ENCODE measurements at places on chromosomes 5 and 9.

DNA sequence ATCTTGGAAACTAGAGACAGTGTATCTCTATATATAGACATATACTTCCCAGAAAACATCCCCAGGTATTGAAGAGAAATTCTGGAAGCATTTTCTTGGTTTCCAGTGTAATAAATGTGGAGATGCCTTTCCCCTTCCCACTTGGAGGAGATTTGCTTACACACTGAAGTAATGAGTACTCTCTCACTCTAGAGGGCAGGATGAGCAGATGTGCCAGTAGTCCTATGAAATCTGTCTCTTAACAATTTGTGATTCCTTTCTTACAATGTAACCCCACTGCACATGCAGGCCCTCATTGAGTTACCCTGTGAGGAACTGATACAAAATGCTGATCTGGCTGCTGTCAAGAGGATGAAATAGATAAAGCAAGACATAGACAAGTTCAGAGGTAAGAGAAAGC, 567.2 kb downstream of the SLCO4C1 start:
- DNase-seq: no peak

- no peak for DNase-seq
Observed at GRCh38 chr9:129072171-129072570, 8.7 kb upstream of the DOLPP1 start.

- no peak for DNase-seq
Observed at GRCh38 chr9:83451308-83451707, 86.9 kb downstream of the FRMD3 start.

- DNase-seq: no peak
Observed at GRCh38 chr9:130182381-130182909, 10.2 kb downstream of the NCS1 start.

DNA sequence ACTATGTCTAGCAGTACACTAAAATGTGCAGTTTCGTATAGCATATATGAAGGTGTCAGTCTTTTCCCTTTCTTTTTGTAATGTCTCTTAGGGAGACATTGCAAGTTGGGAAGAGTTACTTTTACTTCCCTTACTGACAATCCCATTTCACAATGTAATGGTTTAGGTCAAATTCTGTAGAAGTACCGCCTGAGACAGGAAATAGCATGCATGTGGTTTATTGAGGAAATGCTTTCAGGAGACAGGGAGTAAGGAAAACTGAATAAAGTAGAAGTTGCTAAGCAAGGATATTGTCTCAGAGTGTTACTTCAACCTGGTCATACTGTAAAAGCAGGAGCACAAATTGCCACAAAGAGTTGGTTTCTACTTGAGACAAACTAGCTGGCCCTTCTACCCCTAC, 32.1 kb upstream of the MSANTD3 start:
- no peak for DNase-seq

DNA sequence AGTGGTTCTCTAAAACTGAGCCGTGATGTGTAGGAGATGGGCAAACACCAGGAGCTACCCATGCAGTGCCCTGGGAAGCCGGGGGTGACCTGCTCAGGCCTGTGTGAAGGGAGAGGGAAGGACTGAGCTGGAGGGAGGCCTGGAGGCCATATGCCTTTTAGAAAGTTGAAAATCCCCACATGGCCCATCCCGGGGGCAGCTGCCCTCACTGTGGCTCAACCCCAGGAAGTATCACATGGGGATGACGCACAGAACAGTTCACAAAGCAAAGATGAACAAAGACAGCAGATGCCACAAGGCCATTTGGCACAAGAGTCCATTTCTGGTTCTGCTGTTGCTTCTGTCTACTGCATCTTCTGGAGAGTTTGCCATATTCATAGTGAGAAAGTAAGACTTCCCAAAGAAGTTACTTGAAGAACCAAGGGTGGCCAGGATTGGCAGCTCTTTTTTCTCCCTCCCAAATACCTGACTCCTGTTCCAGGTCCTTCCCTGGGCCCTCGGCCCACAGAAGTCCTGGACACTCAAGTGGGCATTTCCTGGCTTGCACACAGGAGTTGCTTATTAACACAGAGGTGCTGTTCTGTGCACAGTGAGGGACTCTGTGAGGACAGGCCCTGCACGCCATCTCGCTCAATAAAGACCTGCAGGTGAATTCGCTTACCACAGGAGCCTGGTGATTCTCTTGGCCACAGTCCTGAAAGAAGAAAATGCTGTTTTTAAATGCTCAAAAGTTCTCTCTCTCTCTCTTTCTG, 25.1 kb downstream of the ACSL6 start:
- no peak for DNase-seq

DNA sequence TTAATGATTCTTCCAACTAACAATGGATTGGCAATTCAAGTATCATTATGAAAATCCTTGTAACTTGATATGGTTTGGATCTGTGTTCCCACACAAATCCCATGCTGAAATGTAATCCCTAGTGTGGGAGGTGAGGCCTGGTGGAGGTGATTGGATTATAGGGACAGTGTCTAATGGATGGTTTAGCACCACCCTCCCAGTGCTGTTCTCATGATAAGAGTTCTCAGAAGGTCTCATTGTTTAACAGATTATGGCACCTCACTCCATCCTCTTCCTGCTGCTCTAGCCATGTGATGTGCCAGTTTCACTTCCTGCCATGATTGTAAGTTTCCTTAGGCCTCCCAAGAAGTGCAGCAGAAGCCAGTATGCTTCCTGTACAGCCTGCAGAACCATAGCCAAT, 1116.2 kb upstream of the EDIL3 start:
- no peak for DNase-seq

GRCh38 chr9:117521293-117521692, 106.4 kb upstream of the ASTN2 start:
- DNase-seq: no peak

GRCh38 chr5:14676320-14676719, 11.8 kb downstream of the OTULIN start:
- DNase-seq: peak; percentile 52

DNA sequence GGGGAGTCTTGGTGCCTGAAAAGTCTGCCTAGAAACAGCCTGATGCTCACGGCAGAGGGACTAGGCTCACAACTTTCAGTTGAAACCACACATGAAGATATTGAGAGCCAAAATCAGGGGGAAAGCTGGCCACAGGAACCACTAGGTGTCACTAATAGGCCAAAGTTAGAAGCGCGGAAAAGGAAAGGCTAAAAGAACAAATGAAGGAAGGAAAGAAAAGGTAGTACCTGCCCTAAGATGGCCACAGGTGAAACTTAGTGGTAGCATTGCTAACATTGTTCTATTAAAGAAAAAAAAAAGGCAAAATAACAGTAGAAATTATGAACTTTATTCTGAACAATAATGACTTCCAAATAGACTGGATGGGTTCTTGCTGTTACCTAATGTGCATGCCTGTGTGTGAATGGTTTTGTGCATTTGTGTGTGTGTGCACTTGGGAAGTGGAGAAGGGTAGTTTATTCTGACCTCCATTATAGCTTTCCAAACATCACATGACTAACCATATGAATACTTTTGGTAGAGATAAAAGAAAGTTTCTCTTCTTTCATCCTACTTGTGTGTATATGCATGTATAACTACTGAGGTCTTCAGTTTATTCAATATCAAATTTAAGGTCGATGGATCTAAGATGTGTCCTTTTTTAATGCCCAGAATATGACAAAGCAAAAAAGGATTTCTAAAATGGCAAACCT, 2.1 kb upstream of the RFESD start:
- DNase-seq: peak; percentile 69

DNA sequence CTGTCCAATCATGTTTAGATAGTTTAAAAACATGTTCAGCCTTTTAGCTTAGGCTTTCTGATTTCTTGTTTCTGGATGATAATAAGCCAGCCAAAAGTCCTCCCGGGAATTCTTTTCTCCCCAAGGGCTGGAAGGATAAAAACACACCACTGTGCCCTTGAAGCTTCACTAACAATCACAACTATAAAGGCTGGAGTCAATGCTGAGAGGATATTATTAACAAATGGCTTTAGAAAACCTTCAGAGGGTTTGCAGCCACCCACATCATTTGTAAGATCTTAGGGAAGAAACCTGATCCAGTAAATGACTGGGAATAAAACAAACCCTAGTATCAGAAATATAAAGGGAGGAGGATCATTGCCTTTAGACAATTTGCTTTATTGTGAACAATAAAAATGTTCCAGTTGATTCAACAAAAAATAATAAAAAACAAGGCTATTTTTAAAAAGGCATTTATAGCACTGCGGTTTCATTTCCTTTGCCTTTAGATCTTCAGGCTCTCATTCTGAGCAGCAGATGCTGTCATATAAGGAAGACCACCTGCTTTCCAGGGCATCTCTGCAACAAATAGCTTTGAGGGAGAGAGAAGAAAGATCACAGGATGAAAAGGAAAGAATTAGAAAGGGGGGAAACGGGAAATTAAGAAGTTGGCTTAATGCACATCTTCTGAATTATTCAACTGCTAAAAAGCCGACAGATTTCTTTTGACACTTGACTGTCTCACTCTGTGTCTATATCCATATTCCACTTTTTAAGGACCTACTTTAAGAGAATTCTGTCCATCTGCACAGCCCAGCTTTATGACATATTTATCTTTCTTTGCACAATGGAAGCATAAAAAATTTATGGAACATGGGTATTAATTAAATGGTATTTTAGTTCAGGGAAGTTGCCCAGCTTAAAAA, 277.2 kb upstream of the SLC24A2 start:
- no peak for DNase-seq

DNA sequence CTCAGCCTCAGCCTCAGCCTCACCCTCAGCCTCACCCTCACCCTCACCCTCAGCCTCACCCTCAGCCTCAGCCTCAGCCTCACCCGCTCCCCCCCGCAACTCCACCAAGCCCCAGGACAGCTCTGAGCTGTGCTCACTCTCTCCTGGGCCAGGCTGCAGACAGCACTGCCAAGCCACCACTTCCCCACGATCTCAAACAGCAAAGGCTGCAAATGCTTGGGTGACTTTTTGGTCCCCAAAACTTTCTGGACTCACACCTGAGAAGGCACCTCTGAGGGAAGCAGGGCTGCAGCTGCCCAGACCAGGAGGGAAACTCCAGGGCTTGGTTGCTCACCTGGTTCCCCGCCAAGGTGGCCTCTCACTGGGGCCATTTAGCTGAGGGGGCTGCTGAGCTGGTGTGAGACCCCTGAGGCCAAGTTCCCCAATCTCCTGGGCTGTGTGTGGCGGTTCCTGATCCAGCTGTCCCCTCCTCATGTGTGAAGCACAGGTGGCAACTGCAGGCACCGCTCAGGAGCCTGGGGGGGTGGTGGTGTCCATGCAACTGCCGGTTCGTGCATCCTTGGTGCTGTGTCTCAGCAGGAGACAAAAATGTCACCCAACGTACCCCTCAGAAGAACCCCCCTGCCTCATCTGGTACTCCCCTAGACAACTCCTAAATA, 17.8 kb downstream of the MRPL36 start:
- DNase-seq: peak; percentile 3

GRCh38 chr9:108270561-108270960, 585.2 kb downstream of the ACTL7B start:
- DNase-seq: no peak

DNA sequence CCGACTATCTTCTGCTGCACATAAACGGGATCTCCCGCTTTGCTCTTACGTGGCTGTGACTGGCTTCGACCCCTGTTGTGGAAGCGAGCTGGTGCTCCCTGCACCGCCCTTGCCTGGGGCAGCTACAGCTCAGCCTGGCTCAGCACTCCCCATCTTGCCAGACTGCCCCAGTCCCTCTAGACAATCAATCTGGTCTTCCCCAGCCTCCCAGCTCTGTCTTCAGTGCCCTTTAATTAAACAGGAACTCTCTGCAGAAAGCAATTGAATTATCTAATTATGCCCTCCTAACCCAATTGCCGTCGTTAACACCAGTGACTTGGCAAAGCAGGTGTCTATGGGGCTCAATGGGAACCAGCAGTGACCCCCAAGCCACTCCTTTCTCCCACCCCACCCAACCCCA, 18.9 kb upstream of the NTNG2 start:
- no peak for DNase-seq

DNA sequence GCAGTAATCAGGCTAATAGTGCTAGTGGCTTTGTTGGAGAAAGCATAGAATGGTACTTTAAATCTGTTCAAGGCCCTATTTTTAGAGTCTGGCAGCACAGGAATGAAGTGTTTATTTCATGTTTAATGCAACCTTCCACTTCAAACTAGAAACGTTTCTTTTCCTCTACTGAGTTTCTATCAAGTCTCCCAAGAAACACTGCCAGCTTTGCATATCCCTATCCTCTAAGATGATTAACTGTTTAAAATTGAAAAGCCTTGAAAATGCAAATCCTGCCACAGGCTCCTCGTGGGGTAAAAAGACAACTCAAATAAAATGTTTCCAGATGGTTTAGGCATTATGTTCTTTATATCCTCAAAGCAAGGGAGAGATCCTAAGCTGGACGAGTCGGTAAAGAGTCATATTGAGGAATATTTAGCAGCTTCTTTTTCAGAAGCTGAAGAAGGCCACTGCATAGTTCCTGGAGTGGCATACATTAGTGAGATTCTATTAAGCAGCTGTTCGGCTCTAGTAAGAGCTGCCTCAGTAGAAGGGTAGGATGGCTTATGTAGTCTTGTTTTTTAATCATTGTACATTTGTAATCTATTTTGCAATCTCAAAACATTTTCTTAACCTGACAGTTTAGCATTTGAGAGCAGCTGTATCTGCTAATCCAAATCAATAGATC, 251.2 kb downstream of the CHSY3 start:
- DNase-seq: no peak

GRCh38 chr5:54521856-54522479, 4.4 kb downstream of the SNX18 start:
- DNase-seq: no peak

DNA sequence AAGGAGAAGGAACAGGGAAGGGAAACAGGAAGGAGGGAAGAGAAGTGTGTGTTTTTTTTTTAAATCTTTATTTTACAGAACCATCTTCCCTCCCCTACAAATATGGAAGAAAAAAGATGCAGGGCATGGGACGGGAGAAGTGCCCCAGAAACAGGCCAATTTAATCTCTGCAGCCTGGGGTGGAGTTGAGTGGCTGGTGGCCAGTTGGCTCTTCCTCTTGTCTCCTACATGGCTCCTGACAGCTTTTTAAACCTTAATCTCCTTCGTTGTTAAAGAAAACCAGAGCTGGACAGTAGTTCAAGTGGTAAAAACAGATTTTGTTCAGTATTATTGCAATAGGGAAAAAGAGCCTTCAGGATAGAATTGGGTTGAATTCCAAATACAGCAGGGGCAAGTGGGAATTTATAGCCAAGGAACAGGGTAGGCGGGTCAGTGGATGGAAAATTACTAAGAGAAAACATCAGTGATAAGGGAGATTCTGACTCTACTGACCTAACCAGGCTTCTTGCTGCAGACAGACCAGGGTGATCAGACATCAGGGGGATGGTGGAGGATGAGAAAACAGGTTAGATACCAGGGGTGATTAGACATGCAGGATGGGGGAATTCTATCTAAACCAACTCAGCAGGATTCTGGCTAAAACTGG, 125.1 kb upstream of the CLINT1 start:
- no peak for DNase-seq

DNA sequence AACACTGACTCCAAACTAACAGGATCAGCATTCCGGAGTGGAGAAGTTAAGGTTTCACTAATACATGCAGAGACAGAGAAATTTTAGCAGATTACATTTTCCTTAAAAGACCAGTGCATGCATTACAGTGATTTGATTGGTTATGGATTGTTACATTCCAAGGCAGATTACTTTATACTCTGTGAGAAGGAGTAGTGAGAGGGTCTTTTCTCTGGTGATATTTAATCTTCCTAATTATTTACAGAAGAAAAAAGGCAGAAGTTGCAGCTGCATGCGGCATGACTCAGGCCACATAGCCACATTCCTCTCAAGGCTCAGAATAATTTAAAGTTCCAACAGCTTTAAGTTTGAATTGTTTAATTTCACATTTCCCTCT, 53.0 kb upstream of the PDZD2 start:
- DNase-seq: no peak
